Activated CD8-positive, alpha-beta memory T cell treated with anti-CD3 and anti-CD28 coated beads, Interleukin-2, amount 10 ng/mL, durations not matched to agents 7 days and 5 days (primary cell): ENCODE measurements at places on chromosomes 3 and 15. TPM values are rescaled to one million over a fixed set of nuclear protein-coding genes. Genes with fewer than 3 reads are reported as not detected.

DNA sequence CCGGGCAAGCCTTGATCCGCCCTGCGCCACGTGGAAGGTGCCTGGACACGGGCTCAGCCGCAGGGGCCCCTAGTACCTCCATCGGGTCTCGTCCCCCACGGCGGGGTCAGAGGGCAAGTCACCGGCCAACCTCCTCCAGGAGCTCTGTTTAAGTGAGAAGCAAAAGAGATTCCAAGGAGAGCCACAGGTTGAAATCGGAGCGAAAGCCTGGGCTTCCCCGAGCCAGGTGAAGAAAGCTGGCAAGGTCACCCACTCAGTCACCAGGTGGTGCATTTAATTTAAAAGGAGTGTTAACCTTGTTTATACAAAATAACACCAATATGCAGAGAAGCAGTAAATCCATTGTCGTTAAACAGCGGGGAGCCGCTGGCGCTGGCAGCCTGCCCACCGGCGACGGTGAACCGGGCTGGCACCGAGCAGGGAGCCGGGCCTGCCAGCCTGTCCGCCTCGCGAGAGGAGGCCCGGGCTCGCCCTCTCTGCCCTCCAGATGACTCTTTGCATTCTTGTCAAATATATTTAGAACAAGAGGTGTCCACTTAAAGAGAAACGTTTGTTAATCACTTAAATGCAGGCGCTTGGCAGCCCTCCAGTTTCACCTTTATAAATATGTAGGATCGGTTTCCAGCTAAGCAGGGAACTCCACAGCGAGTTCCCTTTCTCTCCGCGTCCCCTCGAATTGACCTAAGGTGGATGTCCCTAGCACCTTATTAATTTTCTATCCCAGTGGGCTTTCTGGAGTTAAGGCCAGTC is 277.3 kb upstream of the NR2F2 start:
- H3K4me3 ChIP-seq, result no peak overlapping the region
- H3K36me3 ChIP-seq, result no peaks in the 10 kb centered on the region
- no peak overlapping the region for H3K27ac ChIP-seq
- no peak for DNase-seq
- peaks cover 51% of the 10 kb centered on the region for H3K27me3 ChIP-seq

DNA sequence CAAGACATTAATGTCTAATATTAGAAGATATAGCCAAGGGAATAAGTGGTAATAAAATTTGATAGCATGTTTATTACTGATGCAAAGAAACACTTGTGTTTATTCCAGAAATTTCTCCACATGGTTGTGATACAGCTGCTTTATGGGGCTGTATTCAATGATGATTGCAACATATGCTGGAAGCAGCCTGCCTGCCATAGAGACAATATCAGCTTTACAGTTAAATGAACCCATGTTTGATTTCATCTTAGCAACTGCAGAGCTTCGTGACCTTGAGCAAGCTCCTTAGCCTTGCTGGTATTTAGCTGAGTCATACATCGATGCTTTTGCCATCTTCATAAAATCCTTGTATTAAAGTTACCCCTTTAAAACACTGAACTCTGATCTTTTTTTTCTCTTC is 168.1 kb upstream of the STAC start:
- no peak overlapping the region for H3K4me3 ChIP-seq
- H3K4me1 ChIP-seq, result no peaks in the 10 kb centered on the region

GRCh38 chr15:74383695-74384565 is 16.5 kb upstream of the CYP11A1 start:
- peak overlapping the region; percentile 100 for H3K27ac ChIP-seq
- peak; percentile 75 for DNase-seq
- H3K27me3 ChIP-seq, result no peaks in the 10 kb centered on the region
- H3K4me1 ChIP-seq, result peaks cover 53% of the 10 kb centered on the region

- no peaks in the 10 kb centered on the region for H3K36me3 ChIP-seq
- H3K4me3 ChIP-seq, result no peak overlapping the region
- H3K27me3 ChIP-seq, result no peaks in the 10 kb centered on the region
- H3K27ac ChIP-seq, result no peak overlapping the region
- H3K4me1 ChIP-seq, result no peaks in the 10 kb centered on the region
- no peak for DNase-seq
Measured at GRCh38 chr3:107562969-107563529, 40.3 kb downstream of the BBX start.

GRCh38 chr15:57972864-57973263 is 92.6 kb downstream of the ALDH1A2 start:
- H3K4me3 ChIP-seq, result no peak overlapping the region
- no peak overlapping the region for H3K27ac ChIP-seq
- no peaks in the 10 kb centered on the region for H3K4me1 ChIP-seq
- peaks cover 8% of the 10 kb centered on the region for H3K27me3 ChIP-seq

Gene SENP8
- 1.4 TPM for total RNA-seq

Gene ZNF774
- total RNA-seq, result 1.6 TPM
